ENCODE measurements at places on chromosomes 16 and 17.
A peak's percentile ranks its signal among the peaks of the same experiment; 100 is the strongest.

GRCh38 chr17:17985555-17985954 lies 12.9 kb downstream of the DRC3 start:
- DNase-seq, result no peak

- DNase-seq, result no peak
Measured at GRCh38 chr17:37388266-37388665, 12.5 kb downstream of the C17orf78 start.

GRCh38 chr16:47426806-47427205 lies 34.1 kb downstream of the ITFG1 start:
- DNase-seq, result no peak

- no peak for DNase-seq
Measured at GRCh38 chr17:42055027-42055426, 4.6 kb upstream of the C17orf113 start.

- peak; percentile 29 for DNase-seq
Measured at GRCh38 chr17:36755586-36755985, 154.2 kb downstream of the MRM1 start.

GRCh38 chr17:29140051-29140621 lies 40.1 kb downstream of the MYO18A start:
- DNase-seq, result peak; percentile 64

DNA sequence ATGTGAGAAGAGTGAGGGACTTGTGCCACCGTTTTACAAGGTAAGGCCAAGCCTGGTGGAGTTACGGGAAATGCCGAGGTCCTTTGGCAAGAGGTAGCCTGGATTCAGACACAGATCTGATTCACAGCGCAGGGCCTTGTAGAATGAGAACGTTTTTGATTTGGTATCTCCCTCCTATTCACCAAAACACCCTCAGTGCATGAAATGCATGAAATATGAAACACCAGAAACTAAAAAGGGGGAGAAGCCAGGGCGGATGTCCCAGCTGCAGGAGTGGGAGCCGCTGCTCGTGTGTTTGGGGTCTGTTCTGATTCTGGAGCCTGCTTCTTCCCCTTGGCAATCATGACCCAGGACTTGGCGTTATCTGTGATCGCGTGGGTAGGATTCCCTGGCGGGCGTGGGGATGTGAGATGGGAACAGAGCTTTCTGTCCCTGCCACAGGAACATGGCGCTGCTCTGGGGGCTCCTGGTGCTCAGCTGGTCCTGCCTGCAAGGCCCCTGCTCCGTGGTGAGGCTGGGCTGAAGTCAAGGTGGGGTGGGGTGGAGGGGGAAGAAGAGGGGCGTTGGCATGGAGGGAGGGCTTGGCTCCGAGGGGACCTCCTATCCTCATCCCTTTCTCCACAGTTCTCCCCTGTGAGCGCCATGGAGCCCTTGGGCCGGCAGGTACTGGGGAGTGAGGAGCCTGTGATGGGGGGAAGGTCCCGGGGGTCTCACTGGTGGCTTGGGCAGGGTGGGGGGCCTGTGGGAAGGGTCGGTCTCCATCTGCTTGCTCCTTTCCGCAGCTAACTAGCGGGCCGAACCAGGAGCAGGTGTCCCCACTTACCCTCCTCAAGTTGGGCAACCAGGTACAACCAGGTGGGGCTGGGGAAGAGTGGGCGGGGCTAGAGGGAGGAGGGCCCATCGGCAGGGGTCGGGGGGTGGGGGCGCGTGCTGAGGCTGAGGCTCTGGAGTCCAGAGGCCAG lies 2.2 kb downstream of the SERPINF2 start:
- no peak for DNase-seq

- DNase-seq, result peak; percentile 35
Measured at GRCh38 chr17:57256708-57257112, 387 bp downstream of the MSI2 start.

GRCh38 chr16:72219282-72219681 lies 47.3 kb upstream of the PMFBP1 start:
- no peak for DNase-seq

GRCh38 chr17:27458524-27458908 lies 2.3 kb downstream of the KSR1 start:
- no peak for DNase-seq

GRCh38 chr17:19369846-19370492 lies 7.4 kb upstream of the B9D1 start:
- no peak for DNase-seq

- DNase-seq, result no peak
Measured at GRCh38 chr16:23407436-23408127, 45.4 kb downstream of the COG7 start.

DNA sequence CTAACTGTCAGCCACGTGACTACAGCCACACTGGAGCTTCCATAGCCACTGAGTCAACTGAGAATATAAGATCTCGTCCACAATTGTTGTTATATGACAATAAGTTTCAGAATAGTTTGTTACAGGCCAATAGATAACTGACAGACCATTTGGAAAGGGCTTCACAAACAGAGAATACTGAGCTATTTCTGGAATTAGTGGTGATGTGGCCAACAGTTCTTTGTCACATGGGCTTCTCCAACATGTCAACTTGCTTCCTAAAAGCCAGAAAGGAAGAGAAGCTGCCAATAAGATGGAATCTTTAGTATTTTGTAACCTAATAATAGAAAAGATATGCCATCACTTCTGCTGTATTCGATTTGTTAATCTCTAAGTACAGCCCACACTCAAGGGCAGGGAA lies 1220.4 kb downstream of the CDH8 start:
- DNase-seq, result no peak

DNA sequence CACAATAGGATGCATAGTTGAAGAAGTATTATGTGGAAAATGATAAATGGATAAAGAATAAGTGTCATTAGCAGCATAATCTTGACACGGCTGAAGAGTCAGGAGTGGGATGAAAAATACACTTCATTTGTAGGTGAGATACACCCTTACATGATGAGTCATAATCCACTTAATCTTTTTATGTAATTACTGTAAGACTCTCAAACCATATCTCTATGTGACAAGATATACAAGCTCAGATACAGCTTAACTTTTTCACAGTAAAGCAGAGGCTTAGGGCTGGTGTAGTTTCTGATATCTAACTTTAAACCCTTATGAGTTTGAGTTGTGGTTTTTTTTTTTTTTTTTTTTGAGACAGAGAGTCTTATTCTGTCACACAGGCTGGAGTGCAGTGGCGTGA lies 101.2 kb downstream of the FTO start:
- DNase-seq, result no peak

DNA sequence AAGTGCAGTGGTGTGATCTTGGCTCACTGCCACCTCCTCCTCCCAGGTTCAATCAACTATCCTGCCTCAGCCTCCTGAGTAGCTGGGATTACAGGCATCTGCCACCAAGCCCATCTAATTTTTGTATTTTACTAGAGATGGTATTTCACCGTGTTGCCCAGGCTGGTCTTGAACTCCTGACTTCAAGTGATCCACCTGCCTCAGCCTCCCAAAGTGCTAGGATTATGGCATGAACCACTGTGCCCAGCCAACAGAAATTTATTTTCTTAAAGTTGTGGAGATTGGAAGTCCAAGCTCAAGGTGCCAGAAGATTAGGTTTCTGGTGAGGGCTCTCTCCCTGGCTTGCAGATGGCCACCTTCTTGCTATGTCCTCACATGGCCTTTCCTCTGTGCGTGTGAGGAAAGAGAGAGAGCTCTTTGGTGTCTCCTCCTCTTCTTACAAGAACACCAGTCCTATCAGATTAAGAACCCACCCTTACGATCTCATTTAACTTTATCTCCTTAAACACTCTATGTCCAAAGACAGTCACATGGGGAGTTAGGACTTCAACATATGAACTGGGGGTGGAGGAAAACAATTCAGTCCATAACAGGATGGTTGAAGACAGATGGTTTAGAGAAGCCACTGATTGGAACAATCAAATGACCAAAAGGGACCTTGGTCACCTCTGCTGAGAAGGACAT lies 31.8 kb downstream of the C16orf82 start:
- DNase-seq, result no peak

- DNase-seq, result no peak
Measured at GRCh38 chr17:77147357-77147801, 6.6 kb downstream of the SEC14L1 start.

GRCh38 chr17:49691086-49691676 lies 13.3 kb upstream of the SPOP start:
- no peak for DNase-seq

DNA sequence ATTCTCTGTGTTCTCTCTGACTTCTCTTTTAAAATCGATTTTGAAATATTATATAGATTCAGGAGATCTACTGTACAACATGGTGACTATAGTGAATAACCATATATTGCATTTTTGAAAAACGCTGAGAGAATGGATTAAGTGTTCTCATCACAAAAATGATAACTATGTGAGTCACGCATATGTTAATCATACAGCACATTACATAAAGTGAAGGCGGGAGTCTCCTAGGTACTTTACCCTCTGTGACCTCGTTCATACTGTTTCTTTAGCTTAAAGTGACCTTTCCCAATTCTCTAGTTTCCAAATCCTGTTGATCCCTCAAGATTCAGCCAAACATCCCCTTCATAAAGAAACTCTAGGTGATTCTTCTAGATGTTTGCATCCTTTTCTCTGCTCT lies 3.1 kb upstream of the KRTAP3-2 start:
- no peak for DNase-seq

GRCh38 chr17:9790889-9791876 lies at the start of gene DHRS7C:
Gene DHRS7C (minus strand): TSS chr17:9791592. CDS start chr17:9791284, 308 bp downstream.
- no peak for DNase-seq

- no peak for DNase-seq
Measured at GRCh38 chr17:66348584-66349165, 46.3 kb downstream of the PRKCA start.

GRCh38 chr16:64234200-64234599 lies 887.7 kb downstream of the CDH11 start:
- no peak for DNase-seq
